Diencephalon (tissue), 1 donor: ENCODE measurements at places on chromosomes 12 and 14. TPM values are rescaled to one million over a fixed set of nuclear protein-coding genes. Genes with fewer than 3 reads are reported as not detected.

The PMEL gene
- 0.69 TPM for total RNA-seq

The COCH gene
- total RNA-seq = 36.4 TPM

The NRXN3 gene
- total RNA-seq = 107 TPM

The PUS1 gene
- total RNA-seq = 7.4 TPM

The ANO2 gene
- total RNA-seq = 24.9 TPM

The WNT1 gene
- total RNA-seq = not detected

The ST8SIA1 gene
- 33.4 TPM for total RNA-seq

The AKAP5 gene
- total RNA-seq = 44.5 TPM

The PPFIA2 gene
- 143 TPM for total RNA-seq

The AMN1 gene
- total RNA-seq = 63.4 TPM

The CDCA4 gene
- total RNA-seq = 10.8 TPM

The GPR84 gene
- 0.23 TPM for total RNA-seq

The HOXC5 gene
- not detected for total RNA-seq

The ZNF385A gene
- 3.7 TPM for total RNA-seq

The CFAP251 gene
- total RNA-seq = 12.9 TPM

The SLC38A4 gene
- total RNA-seq = 2.1 TPM

The CDCA3 gene
- 6.2 TPM for total RNA-seq

The ANG gene
- total RNA-seq = 0.92 TPM

The LTBP2 gene
- 1.2 TPM for total RNA-seq

The PROX2 gene
- total RNA-seq = not detected

The VRTN gene
- total RNA-seq = not detected

The SYCP3 gene
- total RNA-seq = 0.46 TPM

The ALG10B gene
- 16.1 TPM for total RNA-seq

The FNTB gene
- total RNA-seq = 16.4 TPM

The GPR162 gene
- 87.9 TPM for total RNA-seq

The ZDHHC22 gene
- total RNA-seq = 31.1 TPM

The ANO4 gene
- total RNA-seq = 27.2 TPM

The IAPP gene
- not detected for total RNA-seq

The AMHR2 gene
- not detected for total RNA-seq

The TDRD9 gene
- 4.4 TPM for total RNA-seq

The DEGS2 gene
- total RNA-seq = 1.6 TPM

The PLA2G1B gene
- total RNA-seq = not detected

The OAS3 gene
- total RNA-seq = 3.5 TPM

The SMIM41 gene
- total RNA-seq = not detected

The B4GALNT3 gene
- total RNA-seq = 3.0 TPM

The BCDIN3D gene
- 6.2 TPM for total RNA-seq

The LETMD1 gene
- total RNA-seq = 59.7 TPM

The MANSC1 gene
- 3.7 TPM for total RNA-seq

The PRIMA1 gene
- 1.6 TPM for total RNA-seq

The LIN52 gene
- total RNA-seq = 26.3 TPM

The PPP4R4 gene
- total RNA-seq = 11.8 TPM

The OR6C2 gene
- not detected for total RNA-seq

The SLC5A8 gene
- 0.46 TPM for total RNA-seq

The INHBC gene
- total RNA-seq = not detected

The GSG1 gene
- total RNA-seq = 0.23 TPM

The IL26 gene
- not detected for total RNA-seq

The PTPRQ gene
- 2.5 TPM for total RNA-seq

The NRL gene
- total RNA-seq = 2.5 TPM

The SRP54 gene
- total RNA-seq = 75.7 TPM

The RND1 gene
- total RNA-seq = 26.1 TPM

The AKAP6 gene
- 161 TPM for total RNA-seq

The GYS2 gene
- total RNA-seq = not detected

The ANKS1B gene
- total RNA-seq = 298 TPM

The DLK1 gene
- total RNA-seq = 1.4 TPM

The KERA gene
- 0.23 TPM for total RNA-seq

The ERP27 gene
- total RNA-seq = 0.46 TPM
